Activated naive CD8-positive, alpha-beta T cell treated with anti-CD3 and anti-CD28 coated beads for 36 hours (primary cell): ENCODE measurements at places on chromosomes 11 and 22. TPM values are rescaled to one million over a fixed set of nuclear protein-coding genes. Genes with fewer than 3 reads are reported as not detected.

DNA sequence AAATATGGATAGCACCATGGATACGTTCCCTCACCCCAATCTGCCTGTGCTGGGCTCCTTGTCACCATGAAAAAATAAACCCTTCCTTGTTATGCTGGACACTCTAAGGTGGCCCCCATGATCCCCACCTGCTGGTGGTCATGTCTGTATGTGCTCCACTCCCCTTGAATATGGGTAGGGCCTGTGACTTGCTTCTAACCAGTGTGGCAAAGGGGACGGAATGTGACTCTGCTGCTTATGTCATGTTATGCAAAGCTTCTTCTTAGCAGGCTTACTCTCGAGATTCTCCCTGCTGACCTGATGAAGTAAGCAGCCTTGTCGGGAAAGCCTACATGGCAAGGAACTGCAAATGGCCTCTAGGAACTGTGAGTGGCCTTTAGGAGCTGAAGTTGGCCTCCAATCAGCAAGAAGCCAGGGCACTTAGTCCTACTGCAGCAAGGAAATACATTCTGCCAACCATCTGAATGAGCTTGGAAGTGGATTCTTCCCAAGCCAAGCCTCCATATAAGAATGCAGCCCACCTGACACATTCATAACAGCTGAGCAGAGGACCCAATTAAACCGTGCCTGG lies 159.9 kb downstream of the CCDC34 start:
- H3K27ac ChIP-seq = no peak overlapping the region
- no peaks in the 10 kb centered on the region for H3K36me3 ChIP-seq
- H3K27me3 ChIP-seq = peaks cover 12% of the 10 kb centered on the region
- DNase-seq = no peak
- H3K4me3 ChIP-seq = no peak overlapping the region

DNA sequence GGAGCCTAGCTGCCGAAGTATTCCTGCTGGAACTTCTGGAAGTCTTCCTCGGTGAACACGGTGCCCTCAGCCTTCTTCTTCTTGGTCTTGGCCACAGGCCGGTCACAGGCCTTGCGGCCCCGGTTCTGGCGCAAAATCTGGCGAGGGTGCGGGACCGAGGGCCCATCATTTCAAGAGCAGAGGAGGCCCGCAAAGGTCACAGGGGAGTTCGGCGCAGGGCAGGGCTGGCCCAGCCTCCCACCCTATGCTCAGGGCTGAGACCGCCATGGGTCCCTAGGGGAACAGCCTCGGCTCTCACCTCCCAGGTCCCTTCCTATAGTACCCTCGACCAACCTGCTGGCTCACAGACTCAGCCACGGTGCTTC lies 3.1 kb downstream of the RPS19BP1 start:
- H3K36me3 ChIP-seq = peaks cover 62% of the 10 kb centered on the region
- peak overlapping the region; percentile 77 for H3K4me3 ChIP-seq
- DNase-seq = no peak
- peak overlapping the region; percentile 78 for H3K27ac ChIP-seq
- H3K27me3 ChIP-seq = no peaks in the 10 kb centered on the region

- H3K27ac ChIP-seq = no peak overlapping the region
- H3K36me3 ChIP-seq = no peaks in the 10 kb centered on the region
- no peak overlapping the region for H3K4me3 ChIP-seq
- peaks cover 5% of the 10 kb centered on the region for H3K27me3 ChIP-seq
These were observed 25.8 kb upstream of the LMO1 start for GRCh38 chr11:8289492-8289918.

DNA sequence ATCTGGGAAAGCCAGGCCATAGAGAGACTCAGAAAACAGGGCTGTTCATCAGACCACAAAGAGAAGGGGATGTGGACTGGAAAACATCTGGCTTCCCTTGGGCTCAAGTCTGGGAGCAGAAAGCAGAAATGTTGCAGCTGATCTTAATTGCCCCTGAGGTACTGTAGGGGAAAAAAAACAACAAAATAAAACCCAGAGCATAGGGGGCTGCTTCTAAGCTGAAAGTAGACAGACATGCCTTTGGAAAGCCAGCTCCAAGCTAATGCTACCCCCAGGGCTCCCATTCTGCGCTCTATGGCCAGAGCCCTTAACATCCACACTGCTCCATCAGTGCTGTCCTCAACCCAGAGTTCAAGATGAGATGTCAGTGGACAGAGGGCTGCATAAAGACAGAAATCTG lies 2.0 kb upstream of the PACSIN3 start:
- peaks cover 50% of the 10 kb centered on the region for H3K27me3 ChIP-seq
- H3K36me3 ChIP-seq = no peaks in the 10 kb centered on the region
- H3K4me1 ChIP-seq = peaks cover 10% of the 10 kb centered on the region
- no peak overlapping the region for H3K27ac ChIP-seq

DNA sequence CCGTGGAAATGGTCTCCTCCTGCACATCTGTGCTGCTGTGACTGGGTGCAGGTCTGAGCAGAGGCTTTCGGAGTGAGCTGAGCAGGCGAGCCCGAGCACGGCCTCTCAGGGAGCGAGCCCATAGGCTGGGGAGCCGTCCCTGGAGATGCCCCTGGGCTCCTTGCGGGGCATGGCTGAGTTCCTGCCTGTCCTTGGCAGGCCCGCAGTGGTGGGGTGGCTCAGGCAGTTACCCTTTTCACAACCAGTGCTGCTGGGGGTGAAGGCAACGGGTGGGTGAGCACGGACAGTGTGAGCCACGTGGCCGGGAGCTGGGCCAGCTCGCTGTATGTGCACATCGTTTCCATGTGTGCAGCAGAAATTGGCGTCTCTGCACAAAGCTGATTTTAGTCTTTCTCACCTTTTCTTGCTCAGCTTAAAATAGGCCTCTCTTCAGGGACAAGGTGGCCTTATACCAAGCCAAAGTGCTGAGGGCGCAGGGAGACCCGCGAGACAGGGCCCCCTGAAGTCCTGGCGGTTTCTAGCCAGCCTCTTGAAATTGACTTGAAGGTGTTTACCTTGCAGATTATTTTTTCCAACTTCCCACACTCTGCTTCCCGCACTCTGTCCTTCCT lies at the start of gene TP53AIP1:
Gene TP53AIP1 (minus strand): TSS at position 55 of the 611 bp plus-strand sequence. CDS start 5,053 bp downstream, outside the sequence.
- H3K36me3 ChIP-seq = no peaks in the 10 kb centered on the region
- no peak within 1 kb of the TSS for H3K4me3 ChIP-seq
- peaks cover 2% of the 10 kb centered on the region for H3K4me1 ChIP-seq
- peaks cover 4% of the 10 kb centered on the region for H3K27me3 ChIP-seq

GAB4 gene
- 0.14 TPM for total RNA-seq

DNA sequence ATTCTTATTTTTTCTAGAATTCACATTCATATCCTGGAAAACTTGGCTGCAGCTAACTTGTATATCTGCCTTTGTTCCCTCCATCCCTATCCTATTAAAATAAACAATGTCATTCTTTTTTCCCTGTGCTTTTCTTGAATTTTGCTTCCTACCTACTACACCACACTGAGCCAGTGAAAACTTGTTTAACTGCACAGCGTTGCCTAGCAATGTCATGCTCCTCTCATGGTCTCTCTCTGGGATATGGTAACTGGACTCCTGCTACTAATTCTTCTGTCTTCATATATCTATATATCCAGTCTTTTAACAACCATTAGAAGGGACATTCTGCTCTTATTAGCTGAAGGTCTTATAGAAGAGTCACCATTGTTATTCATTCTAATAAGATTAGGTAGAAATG lies 434.4 kb downstream of the METTL15 start:
- DNase-seq = no peak
- H3K4me3 ChIP-seq = no peak overlapping the region
- no peaks in the 10 kb centered on the region for H3K27me3 ChIP-seq
- no peaks in the 10 kb centered on the region for H3K36me3 ChIP-seq
- H3K27ac ChIP-seq = no peak overlapping the region

GRCh38 chr11:36306888-36307287 lies 10.8 kb downstream of the PRR5L start:
- H3K36me3 ChIP-seq = peaks cover 3% of the 10 kb centered on the region
- DNase-seq = no peak
- H3K4me3 ChIP-seq = no peak overlapping the region
- no peaks in the 10 kb centered on the region for H3K4me1 ChIP-seq
- no peak overlapping the region for H3K27ac ChIP-seq

GRCh38 chr11:74030723-74031676 lies 22.1 kb upstream of the UCP3 start:
- H3K4me1 ChIP-seq = peaks cover 25% of the 10 kb centered on the region
- H3K27ac ChIP-seq = peak overlapping the region; percentile 57
- H3K4me3 ChIP-seq = peak overlapping the region; percentile 3
- peaks cover 18% of the 10 kb centered on the region for H3K36me3 ChIP-seq

DNA sequence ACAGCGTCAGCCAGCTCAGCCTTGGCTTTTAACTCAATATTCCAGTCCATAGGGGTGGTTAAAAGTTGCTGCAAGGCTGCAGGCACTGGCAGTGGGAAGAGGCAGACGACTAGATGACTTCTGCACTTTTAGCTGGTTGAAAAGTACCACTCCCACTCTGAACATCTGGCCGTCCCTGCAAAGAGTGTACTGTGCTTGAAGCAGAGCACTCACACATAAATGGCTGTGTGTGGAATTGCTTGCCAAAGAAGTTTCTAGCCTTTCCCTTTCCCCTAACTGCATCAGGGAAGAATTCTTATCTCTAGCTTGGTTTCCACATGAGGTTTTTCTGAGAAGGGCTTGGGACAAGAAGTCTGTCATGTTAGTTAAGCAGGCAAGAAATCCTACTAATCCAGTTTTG lies 5.1 kb upstream of the PHLDB1 start:
- no peaks in the 10 kb centered on the region for H3K27me3 ChIP-seq
- H3K4me3 ChIP-seq = no peak overlapping the region
- no peak overlapping the region for H3K27ac ChIP-seq
- H3K36me3 ChIP-seq = peaks cover 5% of the 10 kb centered on the region
- no peak for DNase-seq
- peaks cover 2% of the 10 kb centered on the region for H3K4me1 ChIP-seq

GRCh38 chr11:70072861-70073755 lies 5.0 kb upstream of the ANO1 start:
- no peaks in the 10 kb centered on the region for H3K36me3 ChIP-seq
- H3K27me3 ChIP-seq = peaks cover 87% of the 10 kb centered on the region
- peaks cover 4% of the 10 kb centered on the region for H3K4me1 ChIP-seq
- no peak overlapping the region for H3K4me3 ChIP-seq
- DNase-seq = no peak
- no peak overlapping the region for H3K27ac ChIP-seq

YAP1 gene
- 0.04 TPM for total RNA-seq

- no peaks in the 10 kb centered on the region for H3K36me3 ChIP-seq
- no peaks in the 10 kb centered on the region for H3K27me3 ChIP-seq
- peak; percentile 18 for DNase-seq
- no peak overlapping the region for H3K27ac ChIP-seq
- H3K4me3 ChIP-seq = no peak overlapping the region
These were observed 191.0 kb upstream of the LARGE1 start for GRCh38 chr22:34111210-34111824.

DNA sequence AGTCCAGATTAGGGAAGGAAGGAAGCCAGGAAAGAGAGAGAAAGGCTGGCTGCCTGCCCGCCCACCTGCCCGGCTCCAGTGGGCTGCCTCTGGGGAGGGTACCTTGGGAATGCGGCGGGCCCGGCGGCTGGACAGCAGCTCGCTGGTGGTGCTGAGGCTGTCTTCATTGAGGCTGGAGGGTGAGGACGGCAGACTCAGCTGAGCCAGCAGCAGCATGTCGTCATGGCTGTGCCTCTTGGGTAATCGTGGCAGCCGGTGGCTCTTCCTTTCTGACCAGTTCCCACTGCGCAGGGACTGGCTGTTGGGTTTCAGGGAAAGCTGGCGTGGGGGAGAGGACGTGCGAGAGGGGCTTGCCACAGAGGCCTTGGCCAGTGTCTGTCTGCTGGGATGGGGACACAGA lies 32.9 kb downstream of the RPL27A start:
- H3K27ac ChIP-seq = no peak overlapping the region
- DNase-seq = no peak
- H3K36me3 ChIP-seq = no peaks in the 10 kb centered on the region
- H3K4me3 ChIP-seq = no peak overlapping the region

MAJIN gene
- total RNA-seq = not detected

DNA sequence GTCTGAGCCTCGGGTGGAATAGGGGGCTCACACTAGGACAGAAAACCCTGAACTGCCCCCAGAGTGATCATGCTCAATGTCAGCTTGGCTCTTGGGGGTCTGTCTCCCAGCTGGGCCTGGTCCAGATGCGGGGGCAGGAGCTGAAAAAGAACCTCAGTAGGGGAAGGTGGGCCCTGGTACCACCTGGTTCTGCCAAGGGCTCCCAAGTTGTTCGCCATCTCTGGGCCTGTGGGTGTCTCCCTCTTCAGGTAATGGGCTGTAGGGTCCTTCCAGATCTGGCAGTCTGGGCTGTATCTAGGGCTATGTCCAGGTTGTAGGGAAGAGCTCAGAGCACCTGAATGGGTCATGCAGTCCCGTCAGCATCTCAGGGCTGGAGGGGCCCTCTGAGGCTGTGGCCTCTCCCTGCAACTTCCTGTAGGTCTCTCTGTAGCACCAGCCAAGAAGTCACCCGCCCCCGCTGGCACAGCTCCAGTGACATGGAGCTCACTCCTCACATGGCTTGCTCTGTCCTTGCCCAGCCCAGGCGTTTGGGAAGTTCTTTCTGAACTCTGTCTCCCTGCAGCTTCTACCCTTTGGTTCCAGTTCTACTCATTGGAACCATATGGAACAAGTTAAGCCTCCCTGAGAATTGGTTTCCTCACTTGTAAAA lies 33.0 kb upstream of the SOX10 start:
- no peaks in the 10 kb centered on the region for H3K36me3 ChIP-seq
- H3K4me3 ChIP-seq = no peak overlapping the region
- H3K4me1 ChIP-seq = no peaks in the 10 kb centered on the region
- DNase-seq = no peak

KCNQ1OT1 gene
- 0.14 TPM for total RNA-seq

DNA sequence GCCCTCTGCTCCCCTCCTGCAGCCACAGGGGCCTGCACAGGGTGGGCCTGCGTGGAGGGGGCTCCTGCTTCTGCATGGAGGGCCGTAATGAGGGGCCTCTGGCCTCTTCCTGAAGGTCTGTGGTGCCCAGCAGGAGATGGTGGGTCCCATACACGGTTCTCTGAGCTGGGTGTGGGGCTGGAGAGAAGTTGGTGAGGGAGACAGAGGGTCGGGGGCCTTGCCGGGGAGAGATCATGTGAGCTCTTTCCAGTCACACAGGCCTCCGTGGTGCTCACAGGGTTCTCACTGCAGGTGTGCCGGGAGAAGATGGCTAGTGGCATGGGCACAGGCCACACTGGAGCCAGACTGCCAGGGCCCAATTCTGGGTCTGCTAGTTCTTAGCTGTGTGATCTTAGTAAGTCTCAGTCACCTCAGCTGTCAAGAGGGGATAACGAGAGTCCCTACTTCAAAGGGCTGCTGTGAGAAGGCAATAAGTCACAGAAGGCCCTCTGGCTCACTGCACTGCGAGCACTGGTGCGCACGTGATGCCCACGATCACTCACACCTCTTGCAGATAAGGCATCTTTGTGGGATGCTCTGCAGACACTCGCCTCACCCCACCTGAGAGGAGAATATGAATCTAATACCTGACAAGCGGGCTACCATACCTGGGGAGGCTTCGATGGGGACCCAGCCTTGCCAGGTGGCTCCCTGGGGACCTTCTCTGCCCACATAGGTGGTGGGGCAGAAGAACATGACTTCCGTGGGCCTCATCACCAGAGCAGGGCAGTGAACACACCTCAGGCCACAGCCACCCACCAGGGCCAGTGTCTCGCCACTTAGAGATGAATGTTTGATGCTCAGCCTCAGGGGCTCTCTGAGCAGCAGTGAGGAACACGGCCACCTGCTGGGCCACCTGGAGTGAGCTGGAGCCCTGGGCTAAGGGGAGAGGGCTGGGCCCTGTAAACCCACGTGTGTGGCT lies 14.5 kb downstream of the KCNC1 start:
- peaks cover 10% of the 10 kb centered on the region for H3K27me3 ChIP-seq
- H3K4me3 ChIP-seq = no peak overlapping the region
- no peak overlapping the region for H3K27ac ChIP-seq
- H3K36me3 ChIP-seq = no peaks in the 10 kb centered on the region
